ENCODE measurements at places on chromosomes 11 and 22.

DNA sequence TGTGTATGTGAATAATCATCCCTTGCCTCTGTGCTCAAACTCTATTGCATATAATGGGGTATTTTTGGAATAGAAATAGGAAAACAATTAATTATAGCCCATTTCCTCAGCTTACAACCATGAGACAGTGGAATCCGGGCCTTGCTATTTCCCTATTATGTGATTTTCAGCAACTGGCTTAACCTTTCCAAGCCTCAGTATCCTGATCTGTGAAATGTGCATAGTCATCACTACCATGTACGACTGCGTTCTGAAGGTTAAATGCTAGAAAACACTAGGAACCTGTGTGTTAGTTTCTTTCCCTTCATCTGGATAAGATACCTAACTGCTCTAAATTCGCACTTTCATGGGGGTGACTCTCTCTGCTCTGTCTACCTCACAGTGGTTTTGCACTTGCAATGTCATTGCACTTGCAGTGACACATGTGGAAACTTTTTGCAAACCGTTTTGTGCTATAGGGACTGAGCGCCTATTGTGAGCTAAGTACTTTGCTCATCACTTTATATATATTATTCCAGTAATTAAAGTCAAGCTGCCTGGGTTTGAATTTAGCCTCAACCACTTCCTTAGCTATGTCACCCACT, 48.3 kb downstream of the IRAG1 start:
- no peak for DNase-seq

DNA sequence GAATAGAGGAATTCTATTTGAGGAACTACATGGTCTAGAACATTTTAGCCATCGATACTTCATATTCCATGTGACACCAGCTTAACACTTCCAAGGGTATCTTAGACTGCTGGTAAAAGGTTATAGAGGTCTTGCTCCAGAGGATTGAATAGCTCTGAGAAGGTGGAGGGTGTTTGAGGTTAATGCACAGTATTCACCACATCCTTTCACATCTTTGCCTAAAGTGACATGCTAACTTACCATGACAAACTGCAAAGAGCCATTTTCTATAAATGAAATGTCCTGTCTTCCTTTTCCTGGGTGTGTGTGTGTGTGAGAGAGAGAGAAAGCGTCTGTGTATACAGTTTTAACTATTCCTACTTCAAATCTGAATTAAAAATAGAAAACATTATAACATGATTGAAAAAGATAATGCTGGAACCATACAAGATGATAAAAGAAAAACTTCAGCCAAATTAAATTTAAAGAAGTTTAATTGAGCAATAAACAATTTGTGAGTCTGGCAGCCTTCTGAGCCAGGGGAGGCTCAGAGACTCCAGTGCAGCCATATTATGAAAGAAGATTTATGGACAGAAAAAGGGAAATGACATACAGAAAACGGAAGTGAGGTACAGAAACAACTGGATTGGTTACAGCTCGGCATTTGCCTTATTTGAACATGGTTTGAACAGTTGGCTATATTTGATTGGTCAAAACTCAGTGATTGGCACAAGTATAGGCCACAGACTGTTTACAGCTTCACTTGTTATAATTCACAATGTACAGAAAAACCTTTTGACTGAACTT, 320.9 kb upstream of the CCDC179 start:
- no peak for DNase-seq

- no peak for DNase-seq
These were observed 31.6 kb upstream of the HORMAD2 start for GRCh38 chr22:30048681-30049080.

- DNase-seq = no peak
These were observed 3.3 kb downstream of the IL18BP start for GRCh38 chr11:72001834-72002591.
